ENCODE measurements at places on chromosomes 11 and 22.

- no peak for DNase-seq
These were observed 32.5 kb downstream of the NOX4 start for GRCh38 chr11:89458716-89459115.

DNA sequence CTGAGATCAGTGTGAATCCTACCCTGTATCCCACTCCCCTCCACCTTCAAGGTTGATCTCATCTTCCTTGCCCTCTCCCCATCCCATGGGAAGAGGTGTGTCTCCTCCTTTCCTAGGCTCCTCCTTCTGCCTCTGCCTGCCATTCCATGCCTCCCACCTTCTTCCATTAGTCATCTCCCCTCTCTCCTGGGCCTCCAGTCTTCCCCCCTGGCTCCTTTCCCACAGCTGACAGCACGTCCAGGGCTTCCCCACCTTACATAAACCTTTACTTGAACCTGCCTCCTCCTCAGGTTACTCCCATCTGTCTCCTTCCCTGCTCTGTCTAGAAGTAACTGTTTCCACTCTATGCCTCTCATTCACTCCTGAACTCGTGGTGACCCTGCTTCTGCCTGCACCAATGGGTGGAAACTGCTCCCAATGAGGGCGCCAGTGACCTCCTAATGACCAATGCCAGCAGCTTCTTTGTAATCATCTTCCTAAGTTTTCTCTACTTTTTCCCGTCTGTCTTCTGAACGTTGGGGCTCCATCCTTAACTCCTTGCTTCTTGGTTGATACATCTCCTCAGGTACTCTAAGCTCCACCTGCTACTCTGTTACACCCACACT is 266.9 kb upstream of the NARS2 start:
- DNase-seq: no peak

GRCh38 chr11:118436639-118437207 is 431 bp downstream of the KMT2A start:
- DNase-seq: peak; percentile 73

DNA sequence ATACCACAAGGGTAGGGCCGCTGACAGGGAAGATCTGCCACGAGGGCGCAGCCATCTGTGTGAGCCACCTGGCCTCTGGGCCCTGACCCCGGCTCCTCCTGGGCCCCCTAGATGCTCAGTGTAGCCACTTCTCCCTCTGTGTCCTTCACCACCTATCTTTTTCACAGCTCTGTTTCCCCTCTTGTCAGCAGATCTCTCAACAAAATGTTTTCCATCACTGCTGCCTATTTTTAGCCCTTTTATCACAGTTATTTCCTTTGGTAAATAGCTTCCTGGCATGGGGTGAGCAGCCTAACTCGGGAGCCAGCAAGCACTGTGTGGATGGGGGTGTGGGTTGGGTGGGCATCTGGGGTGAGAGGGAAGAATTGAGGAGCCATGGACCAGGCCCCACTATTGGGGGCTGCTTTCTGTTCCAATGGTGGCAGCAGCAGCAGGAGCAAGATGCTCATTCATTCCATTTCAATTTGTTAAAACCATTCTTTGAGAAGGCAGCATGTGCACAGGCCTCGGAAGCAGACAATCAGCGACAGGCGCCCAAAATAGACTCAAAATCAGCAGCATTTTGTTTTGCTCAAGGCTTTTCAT is 135.2 kb upstream of the NAV2 start:
- DNase-seq: peak; percentile 78

DNA sequence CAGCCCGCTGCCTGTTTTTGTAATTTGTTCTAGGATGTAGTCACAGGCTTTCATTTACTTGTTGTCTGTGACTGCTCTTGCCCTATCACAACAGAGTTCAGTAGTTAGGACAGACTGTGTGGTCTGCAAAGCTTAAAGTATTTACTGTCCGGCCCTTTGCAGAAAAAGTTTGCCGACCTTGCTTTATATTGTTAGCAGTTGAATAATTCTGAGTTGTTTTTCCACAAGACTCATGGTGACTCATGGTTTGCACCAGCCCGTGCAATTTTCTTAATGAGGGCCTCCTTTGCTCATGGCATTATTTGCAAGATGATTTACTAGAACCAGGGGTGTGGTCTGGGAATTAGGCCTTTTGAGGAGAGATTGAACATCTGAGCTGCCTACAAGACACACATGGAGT is 110.6 kb downstream of the SCN3B start:
- no peak for DNase-seq

- DNase-seq: no peak
These were observed 24.0 kb downstream of the PLAAT3 start for GRCh38 chr11:63590024-63590788.

DNA sequence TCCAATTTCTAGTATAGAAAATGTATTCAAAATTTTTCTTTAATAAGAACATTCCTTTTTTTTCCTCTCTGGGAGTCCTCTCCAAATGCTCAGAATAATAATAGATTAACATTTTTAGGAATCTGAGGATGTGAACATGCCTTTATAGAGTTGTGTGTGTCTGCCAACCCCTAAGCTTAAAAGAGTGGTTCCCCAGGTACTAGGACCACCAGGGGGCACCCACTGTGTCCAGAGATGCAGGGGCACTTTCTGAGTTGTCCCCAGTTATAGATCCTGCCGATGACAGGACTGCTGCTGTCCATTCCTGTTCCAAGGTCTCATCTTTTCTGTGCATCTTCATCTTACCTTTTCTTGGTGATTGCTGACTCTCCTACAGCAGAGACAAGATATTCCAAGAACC is 27.0 kb upstream of the MICAL2 start:
- DNase-seq: no peak

GRCh38 chr11:7381937-7382336 is 103.4 kb upstream of the OLFML1 start:
- no peak for DNase-seq

DNA sequence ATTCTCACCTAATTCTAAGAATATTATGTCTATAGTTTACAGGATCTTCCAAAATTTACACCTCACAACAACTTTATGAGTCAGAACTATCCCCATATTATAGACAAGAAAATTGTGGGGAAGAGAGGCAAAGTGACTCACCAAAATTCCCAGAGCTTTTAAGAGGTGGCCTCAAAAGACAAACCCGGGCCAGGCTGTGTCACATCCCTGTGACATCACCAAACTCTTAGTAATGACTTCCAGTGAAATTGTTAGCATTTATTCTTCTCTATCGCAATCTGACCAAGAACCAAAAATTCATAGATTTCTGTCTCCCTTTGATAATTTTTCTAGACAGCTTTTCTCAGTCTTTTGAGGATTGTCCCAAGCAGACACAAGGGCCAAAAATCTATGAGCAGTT is 134.3 kb downstream of the SNX19 start:
- peak; percentile 68 for DNase-seq

DNA sequence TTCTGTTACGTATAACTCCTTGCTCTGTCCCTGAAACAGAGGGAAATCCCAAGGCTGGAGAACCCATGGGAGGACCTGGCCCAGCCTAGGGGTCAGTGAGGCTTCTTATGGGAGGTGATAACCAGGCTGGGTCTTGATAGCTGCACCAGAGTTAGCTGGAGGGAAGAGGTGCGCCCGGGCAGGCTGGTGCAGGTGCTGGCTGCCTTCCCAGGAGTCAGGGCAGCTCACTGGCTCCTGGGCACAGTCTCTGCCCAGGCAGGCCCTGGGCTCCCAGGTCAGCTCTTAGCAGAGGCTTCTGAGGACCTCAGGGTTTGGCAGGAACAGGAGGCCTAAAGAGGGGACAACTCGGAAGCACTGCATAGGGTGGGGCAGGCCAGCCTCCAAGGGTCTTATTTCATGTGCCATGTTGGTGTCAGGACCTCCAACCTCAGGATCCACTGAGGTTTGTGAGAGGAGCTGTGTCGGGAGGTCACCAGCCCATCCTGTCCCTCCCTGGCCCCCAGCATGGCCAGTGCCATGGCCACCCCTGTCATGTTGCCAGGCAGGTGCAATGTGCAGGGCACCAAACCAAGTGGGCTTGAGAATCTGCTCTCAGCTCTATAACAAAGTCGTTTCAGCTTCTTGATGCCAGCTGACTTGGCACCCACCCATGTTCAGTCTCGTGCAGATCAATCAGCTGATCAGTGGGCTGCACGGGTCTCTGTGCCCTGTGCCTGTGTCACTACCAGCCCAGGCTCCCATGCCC is 20.5 kb upstream of the CELSR1 start:
- no peak for DNase-seq

DNA sequence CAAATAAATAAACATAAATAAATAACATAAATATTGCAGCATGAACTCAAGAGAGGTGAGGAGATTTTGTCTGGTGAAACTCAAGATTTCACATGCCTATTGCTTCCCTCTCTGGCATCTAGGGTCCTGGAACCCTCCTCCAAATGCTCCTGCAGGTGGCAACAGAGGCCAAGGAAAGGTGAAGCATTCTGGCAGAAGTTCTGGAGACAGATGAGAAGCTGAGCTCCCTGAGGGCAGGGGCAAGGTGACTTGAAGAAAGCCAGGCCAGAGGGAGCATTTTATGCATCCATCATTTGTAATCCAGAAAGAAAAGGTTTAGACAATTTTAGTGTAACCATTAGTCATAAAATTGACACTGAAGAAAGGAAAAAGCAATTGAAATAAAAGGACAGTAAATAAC is 64.9 kb downstream of the ENDOD1 start:
- DNase-seq: no peak

- no peak for DNase-seq
These were observed 107.6 kb downstream of the LDLRAD3 start for GRCh38 chr11:36051235-36052144.

- no peak for DNase-seq
These were observed 18.5 kb upstream of the TMEM184B start for GRCh38 chr22:38291201-38291777.

DNA sequence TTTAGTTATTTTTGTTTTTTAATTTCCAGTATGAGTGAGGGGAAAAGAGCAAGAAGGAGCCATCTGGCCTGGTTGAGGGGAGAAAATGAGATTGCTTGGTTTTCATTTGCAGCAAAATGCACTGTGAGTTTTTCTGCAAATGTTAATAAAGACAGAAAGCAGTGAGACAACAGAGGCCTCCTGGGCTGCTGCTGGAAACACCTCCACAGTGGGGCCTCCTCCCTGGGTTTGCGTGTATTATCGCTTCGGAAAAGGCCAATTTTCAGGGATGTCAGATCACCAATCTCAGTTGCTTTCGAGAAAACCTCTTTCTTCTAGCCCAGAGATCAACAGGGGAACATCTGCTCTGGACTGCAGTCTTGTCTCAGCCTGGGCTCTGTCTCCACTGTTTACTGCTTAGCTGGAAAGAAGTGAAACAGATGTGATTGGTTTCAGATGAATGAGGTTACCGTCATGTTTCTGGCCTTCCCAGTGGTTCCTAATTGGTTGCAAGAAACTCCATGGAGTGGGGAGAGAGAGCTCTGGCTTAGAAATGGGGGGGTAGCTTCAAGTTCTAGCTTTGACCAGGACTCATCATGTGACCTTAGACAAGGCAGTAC is 17.3 kb downstream of the TSPAN18 start:
- DNase-seq: no peak

DNA sequence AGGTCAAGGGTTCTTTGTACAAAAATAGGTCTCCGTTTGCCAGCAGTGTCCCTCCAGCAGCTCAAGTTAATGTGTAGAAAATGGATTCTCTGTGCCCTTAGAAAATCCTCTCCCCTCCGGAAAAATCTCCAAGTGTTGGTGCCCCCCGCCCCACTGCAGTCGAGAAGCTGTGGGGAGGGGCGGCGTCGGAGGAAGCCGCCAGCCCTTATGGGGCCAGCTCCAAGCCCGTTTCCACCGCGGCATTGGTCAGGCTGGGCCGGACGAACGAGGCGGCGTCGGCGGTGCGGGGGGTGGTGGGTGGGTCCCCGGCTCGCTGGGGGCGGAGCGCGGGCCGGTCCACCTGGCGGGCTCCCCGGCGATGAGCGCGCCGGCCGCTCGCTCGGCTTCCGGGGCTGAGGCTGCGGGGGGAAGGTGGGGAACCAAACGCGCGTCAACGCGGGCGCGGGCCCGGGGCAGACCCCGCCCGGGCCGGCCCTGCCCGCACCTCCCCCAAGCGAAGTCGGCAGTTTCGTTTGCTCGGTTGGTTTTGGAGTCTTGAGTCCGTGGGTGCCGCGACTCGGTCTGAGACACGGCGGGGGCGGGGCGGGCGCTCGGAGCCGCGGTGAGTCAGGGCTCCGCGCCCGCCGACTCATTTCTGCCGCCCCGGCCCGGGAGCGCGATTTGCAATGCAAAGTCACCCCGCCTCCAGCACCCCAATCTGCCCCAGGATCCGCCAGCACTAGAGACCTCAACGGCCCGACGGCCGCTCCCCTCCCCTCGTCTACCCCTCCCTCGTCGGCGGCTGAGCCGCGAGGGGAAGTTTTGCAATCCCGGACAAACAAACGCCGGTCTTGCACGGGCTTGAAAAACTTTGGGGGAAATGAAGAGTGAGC is 1.4 kb downstream of the ASCL2 start:
- DNase-seq: peak; percentile 73

GRCh38 chr22:48841881-48842582 is 985.6 kb downstream of the BRD1 start:
- DNase-seq: no peak

GRCh38 chr11:108966206-108966605 is 301.3 kb downstream of the DDX10 start:
- no peak for DNase-seq

- DNase-seq: no peak
These were observed 10.0 kb downstream of the BCL2L13 start for GRCh38 chr22:17648569-17648968.

DNA sequence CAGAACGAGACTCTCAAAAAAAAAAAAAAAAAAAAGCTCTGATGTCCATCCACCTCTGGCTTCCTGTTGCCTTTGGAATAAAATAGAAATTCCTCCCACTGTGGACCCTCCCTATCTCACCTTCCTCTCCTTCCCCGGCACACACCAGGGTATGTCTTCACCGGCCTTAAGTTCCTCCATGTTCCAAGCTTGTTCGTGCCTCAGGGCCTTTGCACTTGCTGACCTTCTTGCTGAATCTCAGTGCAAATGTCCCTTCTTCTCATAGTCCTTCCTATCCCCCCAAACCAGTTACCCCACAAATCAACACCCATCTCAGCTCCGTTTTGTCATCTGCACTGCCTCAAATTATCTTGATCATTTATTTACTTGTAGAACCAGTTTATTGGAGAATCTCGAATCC is 20.6 kb downstream of the IFT27 start:
- DNase-seq: no peak

DNA sequence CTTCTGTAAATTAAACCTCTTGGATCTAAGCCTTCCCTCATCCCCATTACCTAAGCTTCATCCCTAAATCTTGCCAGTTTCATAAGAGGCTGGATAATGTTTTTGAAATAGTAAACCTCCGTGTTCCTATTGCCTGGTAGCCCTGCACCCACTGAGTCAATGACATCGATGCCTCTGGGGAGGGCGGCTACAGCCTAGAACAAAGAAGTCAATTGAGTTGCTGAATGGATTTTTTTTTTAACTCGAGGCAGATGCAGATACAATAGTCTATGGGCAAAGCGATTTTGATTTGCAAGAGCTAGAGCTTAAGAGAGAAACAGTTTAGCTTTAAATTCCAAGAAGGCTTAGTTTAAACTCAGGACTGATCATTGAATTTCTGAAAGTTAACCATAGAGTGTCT is 121.3 kb downstream of the NECTIN1 start:
- DNase-seq: no peak

GRCh38 chr11:95229199-95229992 is 1.6 kb downstream of the SESN3 start:
- no peak for DNase-seq

DNA sequence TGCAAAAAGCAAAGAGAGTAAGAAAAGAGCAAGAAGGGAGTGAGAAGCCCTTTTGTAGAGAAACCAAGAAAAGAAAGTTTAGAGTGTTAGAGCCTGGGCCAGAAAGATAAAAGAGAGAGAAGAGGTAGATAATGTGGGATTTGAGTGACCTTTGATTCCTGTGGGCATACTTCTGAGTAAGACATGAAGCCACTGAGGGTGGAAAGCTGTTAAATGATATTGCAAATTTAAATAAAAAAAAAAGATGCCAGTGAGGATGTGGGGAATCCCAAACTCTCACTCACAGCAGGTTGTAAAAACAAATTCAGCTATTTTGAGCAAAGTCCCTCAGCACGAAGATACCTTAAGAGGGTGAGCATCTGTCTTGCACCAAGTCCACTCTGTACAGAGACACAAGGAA is 59.4 kb upstream of the TOP3B start:
- no peak for DNase-seq
